Calu3 (cell line): ENCODE measurements at places on chromosomes 2 and 18. TPM values are rescaled to one million over a fixed set of nuclear protein-coding genes. Genes with fewer than 3 reads are reported as not detected.

The SLC11A1 gene
- 0.12 TPM in 1 of 2 replicates, not detected in the other for total RNA-seq

DNA sequence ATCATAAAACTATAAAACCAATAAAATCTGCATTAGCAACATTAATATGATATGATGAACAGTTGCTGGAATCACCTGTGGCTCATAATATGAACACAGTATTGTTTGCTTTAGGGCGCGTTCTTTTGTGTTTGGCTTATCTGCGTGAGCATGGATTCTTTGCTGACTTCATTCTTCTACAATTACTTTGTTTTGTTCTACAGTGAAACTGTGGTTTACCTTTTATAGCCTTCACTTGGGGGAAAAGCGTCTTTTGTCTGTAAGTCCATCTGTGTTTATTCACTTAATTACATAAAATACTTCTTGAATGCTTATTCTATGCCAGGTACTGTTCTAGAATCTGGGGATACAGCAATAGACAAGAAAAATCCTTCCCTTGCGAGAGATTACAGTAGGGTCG, 74.0 kb upstream of the SEC11C start:
- H3K27me3 ChIP-seq, result no peaks in the 10 kb centered on the region
- peak overlapping the region; percentile 62 for H3K27ac ChIP-seq
- peaks cover 12% of the 10 kb centered on the region for H3K36me3 ChIP-seq
- DNase-seq, result no peak
- peaks cover 68% of the 10 kb centered on the region for H3K4me1 ChIP-seq
- H3K4me3 ChIP-seq, result no peak overlapping the region

DNA sequence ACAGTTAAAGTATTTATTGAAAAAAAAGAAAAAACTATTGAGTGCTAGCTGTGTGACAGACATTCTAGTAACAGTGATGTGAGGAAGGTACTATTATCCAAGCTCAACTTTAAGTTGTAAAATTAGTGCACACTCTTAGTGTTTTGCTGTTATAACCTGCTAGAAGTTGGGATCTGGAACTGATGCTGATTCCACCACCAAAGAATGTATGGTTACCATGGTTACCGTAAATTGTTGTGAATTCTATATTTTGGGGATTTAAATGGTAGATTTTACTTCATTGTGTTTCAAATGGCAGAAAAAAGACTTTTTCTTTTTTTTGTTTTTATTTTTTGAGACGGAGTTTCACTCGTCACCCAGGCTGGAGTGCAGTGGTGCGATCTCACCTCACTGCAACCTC, 5.3 kb downstream of the AGFG1 start:
- H3K27ac ChIP-seq, result no peak overlapping the region
- H3K36me3 ChIP-seq, result peaks cover 22% of the 10 kb centered on the region
- no peak for DNase-seq
- H3K4me3 ChIP-seq, result no peak overlapping the region
- peaks cover 51% of the 10 kb centered on the region for H3K4me1 ChIP-seq

- peaks cover 15% of the 10 kb centered on the region for H3K27me3 ChIP-seq
- H3K4me3 ChIP-seq, result no peak overlapping the region
- peak overlapping the region; percentile 50 for H3K27ac ChIP-seq
Measured at GRCh38 chr2:9771481-9772017, 71.7 kb upstream of the TAF1B start.

DNA sequence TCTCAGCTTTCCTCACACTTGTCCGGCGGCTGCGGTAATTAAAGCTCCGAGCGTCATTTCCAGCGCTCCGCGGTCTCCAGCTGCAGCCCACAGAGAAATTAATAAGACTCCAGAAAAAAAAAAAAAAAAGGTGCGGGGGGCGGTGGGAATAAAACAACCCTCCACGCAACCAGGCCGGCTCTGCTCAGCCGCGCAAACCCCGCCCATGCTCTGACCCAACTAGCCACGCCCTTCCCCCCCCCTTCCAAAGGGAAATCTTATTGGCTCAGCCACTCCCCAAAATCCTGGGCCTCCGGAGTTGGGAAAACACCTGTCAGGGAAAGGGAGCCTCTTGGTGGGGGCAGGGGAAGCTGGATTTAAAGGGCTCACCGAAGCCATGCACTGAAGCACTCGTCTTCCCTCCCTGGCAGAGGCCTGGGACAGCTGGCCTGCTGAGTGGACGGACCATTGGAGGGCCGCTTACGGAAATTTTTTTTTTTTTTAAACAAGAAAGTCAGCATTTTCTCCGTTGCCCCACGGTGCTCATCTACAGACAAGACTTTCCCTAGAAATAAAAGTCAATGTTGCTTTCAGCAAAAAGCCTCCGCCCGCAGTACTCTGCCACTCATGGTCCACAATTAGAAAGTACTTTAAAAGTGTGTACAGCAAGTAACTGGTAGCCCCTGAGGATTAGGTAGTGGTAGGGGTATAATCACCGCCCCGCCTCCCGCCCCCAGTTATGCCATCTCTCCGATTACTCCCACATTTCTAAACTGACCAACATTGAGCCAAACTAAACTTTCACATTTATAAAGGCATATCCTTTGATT, 674 bp upstream of the ERBB4 start:
- DNase-seq, result peak; percentile 80
- peak overlapping the region; percentile 94 for H3K4me3 ChIP-seq
- peaks cover 17% of the 10 kb centered on the region for H3K4me1 ChIP-seq
- peak overlapping the region; percentile 53 for H3K27ac ChIP-seq
- peaks cover 33% of the 10 kb centered on the region for H3K36me3 ChIP-seq

- no peak overlapping the region for H3K27ac ChIP-seq
- no peaks in the 10 kb centered on the region for H3K36me3 ChIP-seq
- no peaks in the 10 kb centered on the region for H3K27me3 ChIP-seq
- DNase-seq, result no peak
Measured at GRCh38 chr18:53385889-53386288, 838.6 kb downstream of the MBD2 start.

GRCh38 chr2:180130403-180130802, 123.3 kb upstream of the CWC22 start:
- H3K27ac ChIP-seq, result no peak overlapping the region
- H3K36me3 ChIP-seq, result no peaks in the 10 kb centered on the region
- H3K4me3 ChIP-seq, result no peak overlapping the region
- peaks cover 9% of the 10 kb centered on the region for H3K4me1 ChIP-seq

DNA sequence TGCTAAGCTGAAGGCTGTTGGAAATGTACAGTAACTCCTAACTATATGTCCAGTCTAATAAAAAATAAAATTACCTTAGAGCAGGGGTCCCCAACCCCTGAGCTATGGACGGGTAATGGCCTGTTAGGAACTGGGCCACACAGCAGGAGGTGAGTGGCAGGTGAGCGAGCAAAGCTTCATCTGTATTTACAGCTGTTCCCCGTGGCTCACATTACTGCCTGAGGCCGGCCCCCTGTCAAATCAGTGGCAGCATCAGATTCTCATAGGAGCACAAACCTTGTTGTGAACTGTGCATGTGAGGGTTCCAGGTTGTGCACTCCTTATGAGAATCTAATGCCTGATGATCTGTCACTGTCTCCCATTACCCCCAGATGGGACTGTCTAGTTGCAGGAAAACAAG, 73.1 kb upstream of the CXCR4 start:
- no peaks in the 10 kb centered on the region for H3K36me3 ChIP-seq
- no peak overlapping the region for H3K27ac ChIP-seq
- H3K27me3 ChIP-seq, result no peaks in the 10 kb centered on the region
- no peak overlapping the region for H3K4me3 ChIP-seq

GRCh38 chr18:78073275-78073674, 823.6 kb downstream of the GALR1 start:
- H3K27me3 ChIP-seq, result no peaks in the 10 kb centered on the region
- no peaks in the 10 kb centered on the region for H3K36me3 ChIP-seq

- H3K4me1 ChIP-seq, result no peaks in the 10 kb centered on the region
- H3K36me3 ChIP-seq, result no peaks in the 10 kb centered on the region
- H3K27me3 ChIP-seq, result no peaks in the 10 kb centered on the region
- H3K4me3 ChIP-seq, result no peak overlapping the region
- H3K27ac ChIP-seq, result no peak overlapping the region
- DNase-seq, result no peak
Measured at GRCh38 chr2:18870307-18870706, 280.9 kb upstream of the NT5C1B start.

GRCh38 chr2:238141541-238142318, 3.3 kb downstream of the KLHL30 start:
- peak; percentile 91 for DNase-seq
- no peaks in the 10 kb centered on the region for H3K27me3 ChIP-seq
- peak overlapping the region; percentile 2 for H3K4me3 ChIP-seq
- H3K36me3 ChIP-seq, result peaks cover 10% of the 10 kb centered on the region
- H3K4me1 ChIP-seq, result peaks cover 28% of the 10 kb centered on the region
- peak overlapping the region; percentile 42 for H3K27ac ChIP-seq

DNA sequence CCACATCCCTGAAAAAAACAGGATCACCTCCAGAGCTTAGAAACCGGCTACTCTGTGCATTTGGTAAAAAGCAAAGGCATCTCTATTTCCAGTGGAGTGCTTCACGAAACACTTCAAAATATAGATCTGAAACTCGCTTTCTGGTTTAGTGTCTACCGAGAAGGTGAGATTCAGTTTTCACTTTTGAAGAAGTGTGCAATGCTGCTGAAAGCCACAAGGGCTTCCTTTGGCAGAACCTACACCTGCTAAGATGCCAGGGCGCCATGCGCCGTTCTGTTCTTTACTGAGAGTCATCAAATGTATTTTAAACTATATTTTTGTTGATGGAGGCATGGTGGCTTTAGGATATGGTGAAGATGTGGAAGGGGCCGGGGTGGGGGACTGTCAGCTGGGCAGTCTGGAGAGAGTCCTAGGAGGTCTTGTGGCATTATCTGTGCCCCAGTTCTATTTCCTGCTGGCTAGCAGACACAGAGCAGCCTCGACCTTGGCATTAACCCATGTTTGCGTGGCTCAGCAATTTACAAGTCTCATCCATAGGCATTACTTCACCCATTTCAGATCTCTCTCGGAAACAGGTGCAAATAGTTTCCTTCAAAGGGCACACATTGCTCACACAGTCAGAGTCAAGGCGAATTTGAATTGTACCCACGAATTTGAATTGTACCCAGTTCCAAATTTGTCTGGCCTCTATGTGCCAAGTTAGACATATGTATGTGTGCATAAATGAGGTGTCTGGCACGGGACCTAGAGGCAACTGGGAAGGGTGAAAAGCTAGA, 46.7 kb upstream of the KCNF1 start:
- no peaks in the 10 kb centered on the region for H3K4me1 ChIP-seq

DNA sequence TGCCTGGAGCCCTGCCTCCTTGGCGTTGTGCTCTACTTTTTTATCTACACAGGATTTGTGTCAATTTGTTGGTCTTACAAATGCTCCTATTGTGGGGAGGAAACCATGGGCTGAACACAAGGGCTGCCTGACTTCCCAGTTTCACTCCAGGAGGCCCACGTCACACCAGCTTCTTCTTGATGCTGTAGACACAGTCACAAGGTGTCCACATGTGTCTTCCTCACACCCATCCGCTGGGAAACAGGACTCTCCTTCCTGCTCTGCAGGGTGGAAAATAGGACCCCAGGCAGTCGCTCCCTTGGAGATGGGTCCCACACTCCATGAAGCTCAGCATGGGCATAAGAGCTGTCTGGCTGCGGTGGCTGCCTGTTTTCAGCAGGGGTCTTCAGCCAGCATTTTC, 468.2 kb downstream of the EPHA4 start:
- H3K36me3 ChIP-seq, result peaks cover 4% of the 10 kb centered on the region
- H3K27me3 ChIP-seq, result no peaks in the 10 kb centered on the region
- H3K4me3 ChIP-seq, result no peak overlapping the region
- no peak overlapping the region for H3K27ac ChIP-seq
- no peaks in the 10 kb centered on the region for H3K4me1 ChIP-seq
- no peak for DNase-seq

DNA sequence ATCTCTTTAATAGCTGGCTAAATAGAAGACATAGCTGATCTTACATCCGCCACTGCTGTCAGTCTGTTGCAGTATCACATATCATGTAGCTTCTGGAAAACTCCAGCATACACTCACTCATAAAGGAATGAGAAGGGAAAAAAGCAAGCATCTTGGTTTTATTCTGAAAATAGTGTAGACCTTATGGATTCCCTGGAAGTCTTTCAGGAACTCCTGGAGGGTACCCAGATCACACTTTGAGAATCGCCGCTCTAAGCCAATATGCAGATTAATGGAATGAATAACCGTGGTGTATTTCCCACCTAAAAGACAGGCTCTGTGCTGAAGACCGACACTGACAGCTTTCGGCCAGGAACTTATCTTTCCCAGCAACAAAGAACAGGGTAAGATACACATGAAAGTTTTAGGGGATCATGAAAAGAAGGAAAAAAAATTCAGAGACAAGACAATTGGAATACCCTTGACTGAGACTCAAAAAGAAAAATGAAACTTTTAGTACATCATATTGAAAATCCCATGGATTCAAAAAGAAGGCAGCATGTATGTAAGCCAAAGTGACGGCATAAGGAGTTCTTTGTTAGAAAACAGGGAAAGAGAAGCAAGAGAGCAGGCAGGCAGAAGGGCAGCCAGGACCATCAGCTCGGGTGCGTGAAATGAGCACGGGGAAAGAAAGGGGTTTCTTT, 56.4 kb upstream of the SEC11C start:
- DNase-seq, result no peak
- H3K4me3 ChIP-seq, result no peak overlapping the region
- H3K27ac ChIP-seq, result no peak overlapping the region
- peaks cover 11% of the 10 kb centered on the region for H3K4me1 ChIP-seq
- peaks cover 64% of the 10 kb centered on the region for H3K27me3 ChIP-seq

GRCh38 chr18:10890022-10890421, 259.3 kb downstream of the PIEZO2 start:
- no peaks in the 10 kb centered on the region for H3K36me3 ChIP-seq
- no peak overlapping the region for H3K4me3 ChIP-seq
- peaks cover 5% of the 10 kb centered on the region for H3K4me1 ChIP-seq
- no peak overlapping the region for H3K27ac ChIP-seq
- DNase-seq, result no peak

DNA sequence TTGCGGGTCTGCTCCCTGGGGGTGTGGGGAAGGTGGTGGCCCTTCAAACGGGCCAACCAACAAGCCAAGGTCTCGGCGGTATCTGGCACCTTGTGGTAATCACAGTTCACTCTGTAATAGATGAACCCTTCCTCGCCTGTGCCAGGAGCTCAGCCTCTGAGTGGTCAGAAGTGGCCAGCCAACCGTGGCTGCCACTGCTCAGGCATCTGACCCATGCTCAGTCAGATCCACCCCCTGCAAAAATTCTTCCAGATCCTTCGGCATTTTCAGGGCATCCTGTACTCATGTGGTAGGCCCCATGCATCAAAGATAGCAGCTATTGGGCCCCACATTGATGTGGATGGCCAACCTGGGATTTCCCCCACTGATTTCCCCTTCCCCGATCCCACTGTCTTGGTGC, 39.6 kb upstream of the SERPINE2 start:
- no peak for DNase-seq
- H3K36me3 ChIP-seq, result no peaks in the 10 kb centered on the region
- H3K4me1 ChIP-seq, result no peaks in the 10 kb centered on the region
